ENCODE measurements at places on chromosomes 2 and 18. TPM values are rescaled to one million over a fixed set of nuclear protein-coding genes. Genes with fewer than 3 reads are reported as not detected.

The AQP12A gene
- total RNA-seq, result not detected

The UBXN4 gene
- 69.7 TPM for total RNA-seq

The STAT1 gene
- 60.7 TPM for total RNA-seq

The SLC16A14 gene
- total RNA-seq, result 7.9 TPM

The CAPN14 gene
- total RNA-seq, result not detected

The DIPK1C gene
- total RNA-seq, result not detected

GRCh38 chr2:171523088-171524017 lies 1.1 kb downstream of the CYBRD1 start:
- H3K27ac ChIP-seq, result peak overlapping the region; percentile 57
- H3K27me3 ChIP-seq, result no peaks in the 10 kb centered on the region
- H3K36me3 ChIP-seq, result no peaks in the 10 kb centered on the region
- peaks cover 14% of the 10 kb centered on the region for H3K4me1 ChIP-seq
- peak; percentile 38 for DNase-seq

- no peaks in the 10 kb centered on the region for H3K36me3 ChIP-seq
- no peak overlapping the region for H3K4me3 ChIP-seq
- peaks cover 3% of the 10 kb centered on the region for H3K4me1 ChIP-seq
- no peak overlapping the region for H3K27ac ChIP-seq
- peaks cover 8% of the 10 kb centered on the region for H3K27me3 ChIP-seq
These were observed 150.0 kb upstream of the ALKAL2 start for GRCh38 chr2:437756-438393.

DNA sequence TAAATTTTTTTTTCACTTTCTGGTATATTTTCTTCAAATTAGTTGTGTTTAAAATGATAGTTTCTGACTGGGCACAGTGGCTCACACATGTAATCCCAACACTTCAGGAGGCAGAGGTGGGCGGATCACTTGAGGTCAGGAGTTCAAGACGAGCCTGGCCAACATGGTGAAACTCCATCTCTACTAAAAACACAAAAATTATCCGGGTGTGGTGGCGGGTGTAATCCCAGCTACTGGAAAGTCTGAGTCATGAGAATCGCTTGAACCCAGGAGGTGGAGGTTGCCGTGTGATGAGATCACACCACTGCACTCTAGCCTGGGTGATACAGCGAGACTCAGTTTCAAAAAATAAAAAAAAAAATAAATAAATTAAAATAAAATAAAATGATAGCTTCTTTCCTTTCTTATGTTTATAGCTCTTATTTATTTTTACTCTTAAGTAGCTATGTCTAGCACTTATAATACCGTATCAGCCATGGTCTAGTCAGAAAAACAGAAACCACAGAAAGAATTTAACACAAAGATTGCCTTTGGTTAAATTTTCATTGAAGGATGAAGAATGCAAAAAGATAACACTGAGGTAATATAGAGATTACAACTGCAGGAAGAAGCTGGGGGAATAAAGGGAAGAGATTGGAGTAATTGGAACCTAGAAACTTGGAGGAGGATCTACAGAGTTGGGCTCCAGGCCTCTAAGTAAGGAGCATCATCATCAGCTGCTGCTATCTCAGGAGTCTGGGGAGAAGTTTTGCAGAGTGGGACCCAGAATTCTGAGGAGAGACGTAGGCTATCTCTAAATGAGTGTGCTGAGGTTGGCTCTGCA lies 54.7 kb upstream of the MBOAT2 start:
- H3K4me3 ChIP-seq, result no peak overlapping the region
- peak; percentile 84 for DNase-seq
- H3K27ac ChIP-seq, result peak overlapping the region; percentile 20
- H3K27me3 ChIP-seq, result no peaks in the 10 kb centered on the region
- H3K36me3 ChIP-seq, result no peaks in the 10 kb centered on the region

GRCh38 chr2:66696886-66697285 lies 262.0 kb downstream of the MEIS1 start:
- no peak overlapping the region for H3K27ac ChIP-seq
- H3K36me3 ChIP-seq, result no peaks in the 10 kb centered on the region
- no peaks in the 10 kb centered on the region for H3K4me1 ChIP-seq
- H3K4me3 ChIP-seq, result no peak overlapping the region
- H3K27me3 ChIP-seq, result no peaks in the 10 kb centered on the region

- DNase-seq, result no peak
- H3K4me1 ChIP-seq, result no peaks in the 10 kb centered on the region
- H3K27me3 ChIP-seq, result no peaks in the 10 kb centered on the region
- no peaks in the 10 kb centered on the region for H3K36me3 ChIP-seq
- no peak overlapping the region for H3K27ac ChIP-seq
- no peak overlapping the region for H3K4me3 ChIP-seq
These were observed 72.5 kb upstream of the CYP26B1 start for GRCh38 chr2:72220170-72220569.
